AG20443 (cell line): ENCODE measurements at places on chromosomes 11 and 22.

- DNase-seq = peak; percentile 37
Observed at GRCh38 chr11:68583041-68583446, 101.3 kb upstream of the GAL start.

DNA sequence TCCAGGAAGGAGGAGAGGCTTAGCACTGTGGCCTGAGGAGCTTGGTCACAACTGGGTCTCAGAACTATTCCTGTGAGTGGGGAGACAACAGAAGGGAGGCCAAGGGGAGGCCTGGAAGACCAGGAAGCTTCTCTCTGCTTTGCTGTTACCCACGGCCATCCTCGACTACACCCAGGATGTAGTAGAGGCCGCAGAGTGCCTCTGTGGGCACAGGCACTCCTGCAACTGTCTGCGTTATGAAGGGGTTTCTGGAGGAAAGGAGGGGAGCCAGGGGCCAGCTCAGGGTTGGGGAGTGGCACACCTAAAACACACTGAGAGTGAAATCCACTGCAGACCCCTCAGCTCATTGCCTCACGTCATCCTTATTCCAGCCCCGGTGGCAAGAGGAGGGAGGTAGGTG is 3.8 kb upstream of the MFRP start:
- no peak for DNase-seq

- peak; percentile 16 for DNase-seq
Observed at GRCh38 chr11:66287889-66288670, 863 bp downstream of the YIF1A start.

DNA sequence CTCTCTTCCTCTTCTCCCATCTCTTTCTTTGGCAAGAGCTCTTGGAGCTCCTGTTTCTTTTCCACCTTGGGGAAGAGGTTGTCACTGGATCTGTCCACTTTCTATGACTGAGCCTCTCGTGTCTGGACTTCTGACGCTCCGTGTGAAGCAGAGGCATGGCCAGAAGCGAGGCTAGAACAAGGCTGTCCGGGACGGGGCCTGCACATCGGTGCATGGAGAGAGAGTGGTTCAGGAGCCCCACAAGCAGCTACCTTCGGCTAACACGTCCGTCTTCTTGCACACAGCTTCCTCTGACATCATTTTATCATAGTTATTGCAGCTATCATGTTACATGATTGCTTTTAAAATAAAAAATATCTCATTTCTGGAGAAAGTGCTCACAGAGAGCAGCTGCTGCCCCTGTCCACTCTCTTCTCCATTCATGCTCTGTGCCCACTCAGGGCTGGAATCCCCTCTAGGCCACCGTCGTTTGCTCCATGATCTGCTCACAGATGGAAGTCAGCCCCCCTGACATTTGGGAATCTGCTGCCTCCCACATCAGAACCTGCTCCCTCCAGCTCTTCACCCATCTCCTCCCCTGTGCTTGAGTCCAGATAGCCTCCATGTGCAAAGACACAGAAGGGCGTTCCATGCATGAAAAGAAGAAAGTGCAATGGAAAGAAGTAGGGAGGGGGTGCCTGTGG is 308.4 kb downstream of the NTM start:
- no peak for DNase-seq

DNA sequence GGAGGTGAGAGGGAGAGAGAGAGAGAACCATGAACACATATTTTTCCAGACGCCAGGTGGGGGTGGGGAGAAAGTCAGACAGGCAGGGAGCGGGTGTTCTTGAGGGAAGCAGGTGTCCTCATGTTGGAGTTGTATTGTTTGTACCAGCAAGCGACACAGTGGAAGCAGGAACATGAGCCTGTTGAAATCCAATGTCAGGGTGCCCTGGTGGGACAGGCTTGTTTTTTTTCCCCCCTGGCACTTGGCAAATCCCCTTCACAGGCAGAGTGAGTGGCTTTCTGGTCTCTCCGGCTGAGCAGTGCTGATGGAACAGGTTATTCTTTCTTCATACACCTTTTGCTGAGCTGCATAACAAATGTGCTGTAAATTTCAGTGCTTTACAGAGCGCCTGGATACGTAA is 125.6 kb downstream of the GRIK4 start:
- no peak for DNase-seq

- peak; percentile 79 for DNase-seq
Observed at GRCh38 chr11:59158206-59159068, 13.5 kb upstream of the DTX4 start.

DNA sequence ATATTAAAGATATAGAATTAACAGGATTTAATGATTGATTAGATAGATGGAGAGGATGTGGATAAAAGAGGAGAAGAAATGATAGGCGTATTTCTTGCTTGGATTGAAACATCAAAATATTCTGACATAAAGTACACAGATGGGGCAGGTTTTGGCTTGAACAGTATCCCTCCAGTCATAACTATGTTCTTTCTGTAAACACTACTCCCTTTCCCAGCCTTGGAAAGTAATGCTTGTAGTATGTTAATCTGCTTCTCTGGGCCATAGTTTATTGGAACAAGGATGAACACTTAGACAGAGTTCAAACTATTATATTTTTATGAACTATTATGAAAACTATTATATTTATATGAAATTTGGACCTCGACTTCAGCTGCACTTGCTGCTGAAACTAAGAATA is 419.2 kb downstream of the AASDHPPT start:
- DNase-seq = no peak

DNA sequence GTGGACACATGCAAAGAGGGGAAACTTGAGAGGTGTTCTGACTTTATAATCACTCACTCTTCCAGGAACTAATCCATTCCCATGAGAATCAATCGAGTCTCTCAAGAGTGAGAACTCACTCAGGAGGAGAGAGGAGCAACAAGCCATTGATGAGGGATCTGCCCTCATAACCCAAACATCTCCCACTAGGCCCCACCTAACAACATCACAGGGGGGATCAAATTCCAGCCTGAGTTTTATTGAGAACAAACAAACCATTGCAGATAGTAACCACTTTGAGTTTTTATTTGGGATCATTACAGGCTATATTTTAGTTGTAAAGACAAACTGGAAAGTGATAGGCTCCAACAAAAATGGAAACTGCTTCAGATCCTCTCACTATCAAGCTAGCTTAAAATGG is 328.8 kb upstream of the CTSC start:
- no peak for DNase-seq

- DNase-seq = peak; percentile 68
Observed at GRCh38 chr11:122189229-122189628, 73.2 kb upstream of the BLID start.

DNA sequence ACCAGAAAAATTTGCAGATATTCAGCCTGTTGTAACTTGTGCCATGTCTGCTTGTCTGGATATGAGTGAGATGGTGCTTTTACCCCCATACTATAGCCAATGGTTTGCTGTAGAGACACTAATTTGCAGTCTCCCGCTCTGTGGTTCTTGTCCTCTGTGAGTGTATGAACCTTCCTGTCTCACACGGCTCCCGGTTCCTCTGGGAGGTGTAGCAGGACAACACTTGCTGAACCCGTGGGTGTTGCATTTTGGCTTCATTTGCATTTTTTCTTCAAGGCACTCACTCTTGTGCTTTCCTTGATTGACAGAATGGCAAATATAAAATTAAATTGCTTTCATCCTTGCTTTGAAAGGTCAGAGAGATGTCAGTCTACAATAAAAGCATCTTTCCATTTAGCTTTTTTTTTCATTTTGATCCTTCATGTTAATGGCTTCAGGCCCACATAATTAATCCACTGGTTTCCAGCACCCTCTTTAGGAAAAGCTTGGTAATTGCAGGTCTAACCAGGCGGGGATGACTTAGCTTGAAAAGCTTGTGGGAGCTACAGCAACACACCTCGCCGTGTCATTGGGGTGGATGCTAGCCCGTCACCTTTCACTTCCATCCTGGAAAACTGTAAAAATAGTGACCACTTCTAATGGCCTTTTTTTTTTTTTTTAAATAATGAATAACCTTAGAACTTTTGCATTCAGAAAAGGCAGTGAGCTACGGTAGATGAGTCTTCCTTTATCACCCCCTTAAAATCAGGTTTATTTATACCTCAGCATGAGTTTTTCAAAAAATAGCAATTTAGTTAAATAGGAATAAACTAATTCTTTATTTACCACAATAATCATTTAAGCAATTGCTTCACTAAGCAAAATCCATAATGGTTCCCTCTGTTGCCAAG is 27.4 kb upstream of the ST14 start:
- peak; percentile 81 for DNase-seq

DNA sequence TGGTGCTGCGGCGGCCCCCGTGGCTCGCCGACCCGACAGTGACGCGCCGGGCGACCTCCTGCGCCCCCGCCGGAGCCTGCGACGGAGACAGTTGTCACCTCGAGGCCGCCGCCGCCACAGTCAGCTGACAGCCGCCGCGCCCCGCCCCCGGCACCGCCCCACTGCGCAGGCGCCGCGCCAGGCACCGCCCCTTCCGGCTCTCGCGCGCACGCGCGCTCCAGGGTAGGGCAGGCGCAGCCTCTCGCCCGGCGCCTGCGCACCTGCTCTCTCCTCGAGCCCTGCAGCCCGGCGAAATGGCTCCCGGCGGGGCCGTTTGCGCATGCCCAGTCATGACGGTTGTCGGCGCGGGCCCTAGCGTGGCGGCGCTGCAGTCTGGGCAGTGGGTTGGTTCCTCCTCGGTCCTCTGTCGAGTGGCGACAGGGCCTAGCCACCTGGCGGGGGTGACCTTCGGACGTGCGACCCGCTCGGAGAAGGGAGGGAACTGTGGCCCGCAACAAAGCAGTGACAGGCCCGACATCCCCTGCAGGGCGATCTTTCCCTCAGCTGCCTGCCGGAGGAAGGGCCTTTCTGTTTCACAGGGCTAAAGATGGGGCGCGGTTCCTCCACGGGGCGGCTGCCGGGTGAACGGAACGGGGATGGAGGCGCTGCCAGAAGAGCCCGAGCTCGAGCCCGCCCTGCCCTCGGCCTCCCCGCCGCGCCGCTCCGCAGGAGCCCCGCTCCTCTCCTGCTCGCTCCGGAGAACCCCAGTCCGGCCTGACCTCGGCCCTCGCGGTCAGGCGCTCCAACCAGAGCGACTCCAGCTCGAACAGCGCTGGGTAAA is at the start of gene TOLLIP:
TOLLIP (minus strand) TSS at position 135 of the 820 bp plus-strand sequence; CDS start at position 1, 134 bp downstream.
- peak; percentile 100 for DNase-seq

DNA sequence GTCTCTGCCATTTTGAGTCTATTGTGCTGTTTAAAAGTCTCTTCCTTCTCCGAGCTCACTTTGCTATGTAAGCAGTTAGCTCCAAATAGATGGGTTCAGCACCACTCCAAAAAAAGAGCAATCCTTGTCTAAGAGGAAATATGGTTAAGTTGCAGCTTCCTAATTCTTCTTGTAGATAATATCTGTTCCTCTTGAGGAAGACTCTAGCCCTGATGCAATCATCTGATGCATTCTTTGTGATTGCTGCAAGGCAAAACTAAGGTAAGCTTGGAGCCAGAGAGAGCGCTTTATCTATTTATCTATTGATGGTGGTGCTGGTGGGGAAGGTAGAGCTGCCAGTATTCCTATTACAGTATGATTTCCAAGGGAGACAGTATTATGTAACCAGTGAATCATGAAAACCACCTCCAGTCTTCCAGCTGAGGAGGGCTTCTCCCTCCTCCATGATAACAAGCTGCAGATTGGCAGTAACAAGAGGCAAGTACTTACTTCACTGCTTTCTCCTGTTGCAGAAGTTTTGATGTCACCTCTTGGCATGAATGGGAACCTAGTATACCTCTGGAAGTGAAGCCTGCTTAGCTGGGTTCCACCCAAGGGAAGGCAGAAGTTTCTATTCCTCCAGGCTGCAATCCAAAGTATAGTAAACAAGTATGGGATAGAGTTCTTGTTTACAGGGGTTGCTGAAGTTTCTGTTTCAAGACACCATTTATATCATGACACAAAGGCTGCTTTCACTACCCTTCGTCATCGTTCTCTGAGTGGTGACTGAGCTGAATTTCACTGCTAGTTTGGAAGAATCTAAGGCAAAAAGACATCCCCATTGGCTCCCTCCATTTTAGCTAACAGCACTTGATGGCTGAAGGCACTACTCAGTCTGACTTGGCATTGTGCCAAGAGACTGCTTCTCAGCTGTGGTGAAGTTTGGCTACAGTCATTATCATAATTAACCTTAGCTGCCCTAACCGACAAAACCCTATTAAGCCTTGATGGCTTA is 49.7 kb downstream of the FDX1 start:
- DNase-seq = peak; percentile 59

DNA sequence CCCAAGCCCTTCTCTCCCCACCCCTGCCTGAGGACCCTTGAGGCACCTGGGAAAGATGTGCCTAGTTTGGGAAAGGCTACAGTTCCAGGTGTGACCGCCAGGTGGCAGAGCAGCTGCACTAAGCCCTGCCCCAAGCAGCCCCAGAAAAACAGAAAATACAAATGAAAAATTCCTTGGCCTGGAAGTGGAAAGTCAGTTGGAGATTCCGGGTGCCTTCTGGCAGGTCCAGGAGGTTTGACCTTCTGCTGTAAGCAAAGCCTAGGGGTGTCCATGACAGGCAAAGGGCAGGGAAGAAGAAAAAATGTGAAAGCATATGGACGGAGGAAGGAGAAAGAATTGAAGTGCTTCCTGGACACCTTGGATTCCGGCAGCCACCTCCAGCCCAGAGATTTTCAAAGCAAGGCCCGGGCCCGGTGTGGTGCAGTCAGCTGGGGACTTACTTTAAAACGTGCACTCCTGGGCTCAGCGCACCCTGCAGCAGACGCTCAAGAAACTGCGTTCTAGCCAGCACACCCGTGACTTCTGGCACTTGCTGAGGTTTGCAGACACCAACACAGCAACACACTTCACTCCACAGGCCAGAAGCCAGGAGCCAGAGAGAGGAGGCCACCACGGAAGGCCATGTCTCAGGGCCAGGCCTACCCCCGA is 37.3 kb upstream of the SLC22A12 start:
- peak; percentile 82 for DNase-seq

- DNase-seq = peak; percentile 11
Observed at GRCh38 chr11:92765965-92766371, 203.5 kb upstream of the MTNR1B start.

DNA sequence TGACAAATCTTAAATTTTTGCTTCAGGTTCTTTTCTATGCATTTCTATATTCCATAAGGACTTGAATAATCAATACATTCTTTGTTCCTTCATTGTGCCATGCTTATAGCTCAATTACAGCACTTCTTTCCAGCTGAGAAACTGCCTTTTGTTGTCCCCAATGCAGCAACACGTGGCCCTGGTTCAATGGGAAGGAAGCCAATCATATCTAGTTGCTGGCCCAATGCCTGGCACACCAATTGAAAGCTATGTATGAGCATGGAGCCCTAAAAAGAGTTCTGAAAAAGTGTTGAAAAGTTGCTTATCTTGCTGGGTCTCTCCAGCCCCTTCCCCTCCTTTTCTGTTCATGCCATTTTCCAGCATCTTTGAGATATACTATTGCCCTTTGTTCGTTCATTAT is 448.0 kb upstream of the FAT3 start:
- no peak for DNase-seq

GRCh38 chr11:66006891-66007176 is 4.5 kb downstream of the BANF1 start:
- no peak for DNase-seq

GRCh38 chr11:2903672-2904011 is 18.1 kb upstream of the CDKN1C start:
- no peak for DNase-seq

- no peak for DNase-seq
Observed at GRCh38 chr22:49850959-49851802, 2.5 kb upstream of the ZBED4 start.

GRCh38 chr22:29454276-29454675 is 15.9 kb downstream of the RFPL1 start:
- peak; percentile 21 for DNase-seq

- peak; percentile 84 for DNase-seq
Observed at GRCh38 chr22:45212992-45213751, 27.5 kb downstream of the KIAA0930 start.
